ENCODE measurements at places on chromosomes 6 and 20. TPM values are rescaled to one million over a fixed set of nuclear protein-coding genes. Genes with fewer than 3 reads are reported as not detected.

- no peak for DNase-seq
Measured at GRCh38 chr6:133559926-133560325, 318.8 kb downstream of the EYA4 start.

- no peak for DNase-seq
Measured at GRCh38 chr6:64113704-64114103, 478.1 kb downstream of the PHF3 start.

DNA sequence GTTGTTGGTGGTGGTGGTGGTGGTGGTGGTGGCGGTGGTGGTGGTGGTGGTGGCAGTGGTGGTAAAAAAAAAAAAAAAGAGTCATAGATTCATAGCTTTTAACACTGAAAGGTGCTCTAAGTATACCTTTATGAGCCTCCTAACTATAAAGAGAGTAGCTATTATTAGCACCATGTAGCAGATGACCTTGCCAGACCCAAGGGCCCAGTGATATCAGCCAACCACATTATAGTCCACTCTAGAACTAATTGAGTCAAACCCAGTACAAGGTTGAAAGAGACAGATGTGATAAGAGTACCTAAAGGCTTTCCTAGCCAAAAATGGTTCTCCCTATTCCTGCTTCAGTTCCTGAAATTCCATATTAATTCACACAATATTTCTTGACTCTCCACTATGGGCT is 245.3 kb downstream of the HACE1 start:
- no peak for DNase-seq

Gene GMPR
- total RNA-seq = 2.4 TPM

Gene C6orf163
- total RNA-seq = 1.0 TPM

Measured in HT1080 (cell line).